LNCaP clone FGC (cell line): ENCODE measurements at places on chromosomes 16 and 17.

DNA sequence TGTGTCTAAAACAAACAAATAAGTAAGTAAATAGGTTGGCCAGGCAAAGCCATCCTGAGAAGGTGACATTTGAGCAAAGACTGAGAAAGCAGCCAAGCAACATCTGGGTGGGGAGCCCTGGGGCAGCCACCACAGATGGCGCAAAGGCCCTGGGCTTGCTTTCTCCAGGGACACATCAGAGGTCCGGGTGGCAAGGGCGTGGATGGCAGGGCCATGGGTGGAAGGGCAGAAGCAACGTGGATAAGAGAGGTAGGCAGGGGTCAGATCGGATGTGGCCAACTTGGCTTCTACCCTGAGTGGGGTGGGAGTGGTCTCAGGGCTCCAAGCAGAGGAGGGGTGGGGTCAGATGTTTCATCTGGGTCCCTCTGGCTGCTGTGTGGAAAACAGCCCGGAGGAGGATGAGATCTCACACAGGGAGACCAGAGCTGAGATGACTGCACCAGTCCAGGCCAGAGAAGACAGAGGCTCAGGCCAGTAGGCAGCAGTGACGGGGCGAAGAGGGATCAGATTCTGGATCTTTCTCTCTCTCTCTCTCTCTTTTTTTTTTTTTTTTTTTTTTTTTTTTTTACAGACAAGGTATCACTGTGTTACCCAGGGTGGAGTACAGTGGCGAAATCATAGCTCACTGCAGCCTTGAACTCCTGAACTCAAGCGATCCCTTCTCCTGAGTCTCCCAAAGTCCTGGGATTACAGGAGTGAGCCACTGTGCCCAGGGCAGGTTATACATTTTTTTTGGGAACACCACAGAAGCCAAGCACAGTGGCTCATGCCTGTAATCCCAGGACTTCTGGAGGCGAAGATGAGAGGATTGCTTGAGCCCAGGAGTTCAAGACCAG, 6.1 kb upstream of the SPN start:
- DNase-seq: no peak

DNA sequence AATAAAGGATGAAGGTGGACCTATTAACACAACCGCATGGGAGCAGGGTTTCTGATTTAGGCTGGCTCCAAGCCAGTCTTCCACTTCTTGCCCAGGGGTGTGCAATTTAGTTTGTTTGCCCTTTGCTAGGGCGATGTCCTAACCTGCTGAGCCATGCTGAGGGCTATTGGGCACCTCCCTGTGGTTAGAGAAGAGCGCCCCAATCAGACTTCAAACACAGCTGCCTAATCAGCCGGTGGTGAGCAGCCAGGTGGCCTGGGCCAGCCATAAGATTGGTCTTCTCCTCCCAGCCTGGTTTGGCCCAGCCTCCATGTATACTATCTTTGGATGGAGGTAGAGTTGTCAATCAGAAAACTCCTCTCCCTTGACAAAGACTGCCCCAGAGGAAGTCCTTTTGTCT, 15.7 kb downstream of the TMEM94 start:
- DNase-seq: no peak

- DNase-seq: peak; percentile 34
Measured at GRCh38 chr16:87231295-87231694, 85.9 kb downstream of the C16orf95 start.

GRCh38 chr17:74748279-74748528, 224 bp upstream of the NHERF1 start:
- no peak for DNase-seq

GRCh38 chr16:9007177-9007794, 43.6 kb upstream of the USP7 start:
- DNase-seq: no peak

GRCh38 chr17:7284911-7285310, 3.4 kb downstream of the SLC2A4 start:
- no peak for DNase-seq
